ENCODE measurements at places on chromosomes 4 and X.

GRCh38 chr4:158964114-158964727 lies 138.7 kb upstream of the RAPGEF2 start:
- DNase-seq: no peak

DNA sequence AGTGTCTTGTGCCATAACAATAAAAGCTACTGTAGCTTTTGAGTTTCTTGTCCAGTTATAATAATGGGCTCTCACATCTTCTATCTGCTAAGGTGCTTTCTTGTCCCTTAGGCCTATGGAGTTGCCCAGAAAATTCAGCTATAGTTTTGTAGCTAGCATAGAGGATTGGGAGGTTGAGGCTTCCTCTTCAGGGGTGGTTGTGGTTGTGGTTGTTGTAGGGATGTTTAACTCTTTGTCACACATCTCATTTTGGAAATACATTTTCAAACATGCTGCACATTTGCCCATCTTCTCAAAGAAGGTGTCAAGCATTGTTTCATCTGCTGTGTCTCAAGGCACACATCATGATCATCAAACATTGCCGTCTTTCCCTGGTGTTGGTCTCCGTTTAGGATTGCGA lies 65.0 kb downstream of the ATXN3L start:
- DNase-seq: no peak

- DNase-seq: no peak
Observed at GRCh38 chr4:136336479-136336878, 1195.8 kb downstream of the PCDH18 start.

DNA sequence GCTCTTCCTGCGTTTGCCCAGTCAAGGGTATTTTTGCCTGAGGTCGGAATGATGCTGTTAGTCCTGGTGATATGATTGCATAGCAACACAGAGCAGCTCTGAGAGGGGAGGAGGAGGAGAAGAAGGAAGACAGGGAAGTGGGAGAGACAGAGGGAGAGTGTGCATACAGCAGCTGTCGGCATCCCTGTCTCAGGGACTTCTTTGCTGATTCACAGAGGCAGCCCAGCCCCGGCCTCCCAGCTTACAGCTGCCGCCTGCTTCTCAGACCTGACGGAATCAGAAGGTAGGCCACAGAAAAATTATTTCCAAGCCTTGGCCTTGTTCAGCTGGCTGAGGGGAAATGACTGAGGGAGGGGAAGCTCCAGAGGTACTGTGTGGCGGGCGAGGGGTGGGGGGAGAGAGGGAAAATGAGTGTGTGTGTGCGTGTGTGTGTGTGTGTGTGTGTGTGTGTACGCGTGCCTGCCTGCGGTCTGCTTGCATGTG lies 319 bp downstream of the DRP2 start:
- DNase-seq: no peak

DNA sequence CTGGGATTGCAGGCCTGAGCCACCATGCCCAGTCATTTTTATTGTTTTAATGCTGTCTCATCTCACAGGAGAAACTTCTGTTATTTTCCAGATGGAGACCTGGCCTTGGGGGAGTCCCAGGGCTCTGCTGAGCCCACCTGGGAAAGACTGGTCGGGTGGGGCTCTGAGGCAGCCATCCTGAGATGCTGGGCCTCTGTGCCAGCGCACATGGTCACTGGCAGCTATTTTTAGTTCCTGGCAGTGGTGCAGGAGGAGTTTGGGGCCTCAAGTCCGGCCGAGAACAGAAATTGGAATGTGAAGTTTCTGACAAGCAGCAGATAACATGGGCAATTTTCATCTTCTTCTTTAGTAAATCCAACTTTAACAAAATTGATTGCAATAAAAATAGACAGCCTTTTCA lies 44.5 kb downstream of the SORCS2 start:
- DNase-seq: no peak

- DNase-seq: no peak
Observed at GRCh38 chr4:177569434-177569833, 127.2 kb upstream of the AGA start.

GRCh38 chr4:56910172-56910967 lies 2.7 kb downstream of the REST start:
- DNase-seq: no peak

DNA sequence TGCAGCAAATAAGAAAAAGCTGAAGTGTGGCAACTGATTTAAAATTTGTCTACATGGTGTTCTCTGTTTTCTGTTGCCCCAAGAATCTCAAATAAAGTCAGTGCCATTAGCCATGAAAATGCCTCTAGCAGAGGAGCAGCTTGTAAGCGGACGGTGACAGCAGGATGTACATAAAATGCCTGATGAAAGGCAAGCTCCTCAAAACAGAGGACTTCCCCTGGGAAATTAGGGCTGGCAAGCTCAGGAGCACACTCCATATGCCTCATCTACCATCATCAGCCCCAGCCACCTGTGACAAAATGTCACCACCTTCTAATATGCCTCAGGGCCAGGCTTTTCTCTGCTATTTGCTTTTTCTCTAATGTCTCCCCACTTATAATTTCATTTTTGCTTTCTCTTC lies 54.5 kb downstream of the ASB9 start:
- DNase-seq: no peak

DNA sequence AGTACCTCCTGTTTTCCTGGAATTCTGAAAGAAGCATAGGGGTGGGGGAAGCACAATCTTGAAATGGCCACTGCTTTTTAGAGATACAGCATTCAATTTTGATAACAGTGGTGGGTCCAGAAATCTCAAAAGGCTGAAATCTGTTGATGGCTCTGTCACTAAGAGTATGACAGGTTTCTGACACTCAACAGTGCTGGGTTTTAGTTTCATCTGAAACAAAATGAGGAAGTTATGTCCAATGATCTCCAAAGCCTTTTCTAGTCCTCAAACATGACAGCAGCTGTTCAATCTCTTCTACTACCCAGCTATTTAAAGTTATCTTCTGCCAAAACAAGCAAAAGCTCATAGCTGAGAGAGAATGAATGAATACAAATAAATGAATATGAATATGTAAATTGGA lies 110.5 kb downstream of the IL1RAPL1 start:
- DNase-seq: no peak

- DNase-seq: no peak
Observed at GRCh38 chr4:176664964-176665363, 127.8 kb downstream of the VEGFC start.

DNA sequence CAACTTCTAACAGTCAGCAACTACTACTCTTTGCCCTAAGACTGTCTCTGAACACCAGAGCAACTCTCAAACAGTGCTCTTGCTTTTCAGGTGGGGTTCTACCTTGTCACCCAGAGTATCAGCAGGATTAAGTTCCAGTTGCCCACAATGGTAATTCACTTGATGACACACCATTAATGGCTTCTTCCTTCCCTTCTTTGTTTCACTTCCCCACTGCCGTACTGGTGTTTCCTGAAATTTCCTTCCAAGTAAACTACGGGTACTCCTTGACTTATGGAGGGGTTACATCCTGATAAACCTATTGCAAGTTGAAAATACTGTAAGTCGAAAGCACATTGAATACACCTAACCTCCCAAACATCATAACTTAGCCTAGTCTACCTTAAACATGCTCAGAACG lies 36.6 kb upstream of the PDK3 start:
- no peak for DNase-seq

- no peak for DNase-seq
Observed at GRCh38 chr4:153089742-153090141, 114.5 kb upstream of the TRIM2 start.

GRCh38 chr4:102172341-102172740 lies 172.9 kb downstream of the SLC39A8 start:
- DNase-seq: no peak

GRCh38 chr4:151468715-151469696 lies 60.0 kb downstream of the FHIP1A start:
- DNase-seq: no peak

- DNase-seq: no peak
Observed at GRCh38 chr4:82981138-82981537, 29.5 kb downstream of the LIN54 start.

GRCh38 chr4:178689926-178690325 lies 1247.7 kb upstream of the AGA start:
- DNase-seq: no peak

DNA sequence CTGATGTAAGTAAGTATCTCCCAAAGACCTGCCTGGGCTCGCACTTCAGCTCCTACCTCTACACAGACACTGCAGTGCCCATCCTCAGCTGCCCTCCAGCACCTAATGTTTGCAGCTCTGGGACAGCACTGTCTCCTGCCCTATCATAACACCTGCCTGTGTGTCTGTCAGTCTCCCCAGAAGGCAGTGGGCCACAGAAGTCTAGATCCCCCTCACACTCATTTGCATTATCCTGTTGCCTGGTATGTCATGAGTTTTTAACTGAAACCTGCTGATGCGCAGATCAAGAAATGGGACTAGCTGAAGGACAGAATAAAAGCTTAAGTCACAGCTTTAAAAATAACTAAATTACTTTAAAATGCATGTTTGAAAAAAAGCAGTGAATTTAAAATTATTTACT lies 43.0 kb downstream of the LRP2BP start:
- no peak for DNase-seq

- no peak for DNase-seq
Observed at GRCh38 chr4:173609158-173609557, 79.1 kb upstream of the HAND2 start.

- no peak for DNase-seq
Observed at GRCh38 chr4:152968806-152969394, 32.8 kb downstream of the FHDC1 start.

DNA sequence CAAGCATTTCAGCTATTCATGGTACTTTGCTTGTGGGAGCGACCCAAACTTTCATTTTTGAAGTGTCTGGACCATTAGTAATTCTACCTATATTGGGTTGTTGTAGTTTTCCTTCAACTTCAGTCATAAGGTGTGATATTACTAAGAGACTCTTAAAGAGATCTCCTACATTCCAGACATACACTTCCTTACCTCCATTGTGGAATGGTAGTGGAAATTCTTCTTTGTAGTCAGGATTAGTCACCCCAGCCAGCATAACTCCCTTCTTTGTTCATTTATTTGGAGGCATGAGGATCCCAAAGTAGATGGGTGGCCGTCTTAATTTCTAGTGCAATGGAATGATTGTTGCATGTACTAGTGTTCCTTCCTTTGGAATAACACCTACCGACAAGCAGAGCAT lies 991.4 kb downstream of the ARAP2 start:
- no peak for DNase-seq

DNA sequence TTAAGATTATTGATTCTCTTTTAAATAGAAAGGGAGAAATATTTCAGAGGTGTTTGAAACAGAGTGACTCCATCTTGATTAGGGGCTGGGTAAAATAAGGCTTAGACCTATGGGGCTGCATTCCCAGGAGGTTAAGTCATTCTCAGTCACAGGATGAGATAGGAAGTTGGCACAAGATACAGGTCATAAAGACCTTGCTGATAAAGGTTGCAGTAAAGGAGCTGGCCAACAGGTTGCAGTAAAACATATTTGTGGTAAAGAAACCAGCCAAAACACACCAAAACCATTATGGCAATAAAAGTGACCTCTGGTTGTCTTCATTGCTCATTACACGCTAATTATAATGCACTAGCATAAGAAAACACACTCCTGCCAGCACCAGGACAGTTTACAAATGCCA lies 165.0 kb downstream of the SPIN4 start:
- DNase-seq: no peak

GRCh38 chr4:145938618-145939440 lies at the start of gene ZNF827:
TSS of gene ZNF827 (minus strand) at chr4:145938823. CDS start at chr4:145938407, 416 bp downstream.
- DNase-seq: no peak

GRCh38 chr4:94459462-94460161 lies 7.9 kb downstream of the PDLIM5 start:
- no peak for DNase-seq

DNA sequence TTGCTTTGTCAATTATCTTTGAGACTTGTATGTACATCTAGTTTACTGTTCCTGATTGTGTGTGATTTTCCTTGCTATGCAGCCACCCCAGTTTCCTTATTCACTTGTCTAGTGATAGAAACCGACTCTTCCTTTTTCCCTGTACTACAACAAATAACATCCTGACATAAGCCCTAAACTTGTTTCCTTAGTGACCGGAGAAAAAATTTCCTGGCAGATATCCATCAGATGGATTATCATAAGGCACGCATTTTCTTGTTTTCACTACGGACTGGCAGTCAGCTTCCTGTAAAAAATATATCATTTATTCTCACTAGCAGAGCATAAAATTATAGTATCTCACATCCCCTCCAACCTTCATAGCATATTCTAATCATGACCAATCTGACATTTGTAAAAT lies 410.7 kb downstream of the CENPC start:
- no peak for DNase-seq

DNA sequence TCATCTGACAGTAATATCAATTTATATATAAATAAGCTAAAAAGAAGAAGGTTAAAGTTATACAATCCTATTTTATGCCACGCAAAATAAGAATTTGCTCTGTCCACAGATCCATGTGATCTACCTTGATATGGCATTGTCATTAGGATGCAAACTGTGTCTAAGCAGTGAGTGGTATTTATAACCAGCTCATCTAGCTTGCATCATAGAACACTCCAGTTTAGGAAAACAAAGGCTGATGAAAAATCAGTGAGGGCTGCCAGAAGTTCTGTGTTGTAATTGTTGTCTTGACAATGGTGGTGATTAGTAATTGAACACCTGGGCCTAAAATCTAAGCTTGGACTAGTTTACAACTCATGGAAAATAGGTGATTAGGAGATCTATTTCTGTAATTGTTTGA lies 111.0 kb downstream of the CPE start:
- no peak for DNase-seq

- DNase-seq: peak; percentile 25
Observed at GRCh38 chr4:17636696-17637622, 22.5 kb downstream of the MED28 start.

GRCh38 chr4:1412376-1413203 lies 6.3 kb upstream of the NKX1-1 start:
- DNase-seq: no peak

- DNase-seq: no peak
Observed at GRCh38 chr4:73836373-73837279, at the start of gene CXCL6. TSS of gene CXCL6 (plus strand) at chr4:73836678. CDS start at chr4:73836751, 73 bp downstream.

- no peak for DNase-seq
Observed at GRCh38 chr4:75158451-75158850, 225.5 kb downstream of the PARM1 start.

DNA sequence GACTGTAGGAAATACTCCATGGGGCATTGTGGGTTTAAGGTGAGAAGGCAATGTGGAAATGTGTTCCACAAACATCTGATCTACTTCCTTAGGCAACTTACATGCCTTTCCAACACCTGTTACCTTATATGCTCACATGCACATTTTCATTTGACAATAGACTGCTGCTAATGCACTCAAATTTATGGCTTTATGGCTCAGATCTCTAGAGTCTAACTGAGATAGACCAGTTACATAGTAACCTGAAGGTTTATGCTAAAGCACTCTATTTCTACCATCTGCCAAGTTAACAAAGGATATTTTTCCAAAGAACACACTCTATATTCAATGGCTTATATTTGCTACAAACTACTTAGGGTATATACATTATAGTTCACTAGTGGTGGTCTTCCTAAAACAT lies 969.0 kb downstream of the TECRL start:
- DNase-seq: no peak
